Activated T-helper 1 cell treated with Interleukin-2 at 50 U/mL for 16 hours (primary cell): ENCODE measurements at places on chromosomes 2 and 18.

DNA sequence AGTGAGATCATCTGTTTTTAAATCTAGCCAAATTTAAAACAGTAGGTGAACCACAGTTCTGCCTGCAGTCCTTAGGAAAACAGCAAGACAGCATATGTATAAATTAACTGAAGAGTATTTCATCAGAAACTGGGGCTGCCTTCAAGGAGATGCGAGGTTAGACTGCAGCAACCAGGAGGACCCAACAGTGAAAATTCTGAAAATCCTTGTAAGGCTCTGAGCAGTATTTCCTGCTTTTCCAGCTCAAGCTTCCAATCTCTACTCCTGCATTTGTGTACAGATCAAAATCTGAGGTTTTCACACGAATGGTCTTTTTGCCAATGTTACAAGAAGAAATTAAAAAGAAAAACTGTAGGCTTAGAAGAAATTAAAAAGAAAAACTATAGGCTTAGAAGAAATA lies 43.7 kb downstream of the CERKL start:
- no peak for DNase-seq

DNA sequence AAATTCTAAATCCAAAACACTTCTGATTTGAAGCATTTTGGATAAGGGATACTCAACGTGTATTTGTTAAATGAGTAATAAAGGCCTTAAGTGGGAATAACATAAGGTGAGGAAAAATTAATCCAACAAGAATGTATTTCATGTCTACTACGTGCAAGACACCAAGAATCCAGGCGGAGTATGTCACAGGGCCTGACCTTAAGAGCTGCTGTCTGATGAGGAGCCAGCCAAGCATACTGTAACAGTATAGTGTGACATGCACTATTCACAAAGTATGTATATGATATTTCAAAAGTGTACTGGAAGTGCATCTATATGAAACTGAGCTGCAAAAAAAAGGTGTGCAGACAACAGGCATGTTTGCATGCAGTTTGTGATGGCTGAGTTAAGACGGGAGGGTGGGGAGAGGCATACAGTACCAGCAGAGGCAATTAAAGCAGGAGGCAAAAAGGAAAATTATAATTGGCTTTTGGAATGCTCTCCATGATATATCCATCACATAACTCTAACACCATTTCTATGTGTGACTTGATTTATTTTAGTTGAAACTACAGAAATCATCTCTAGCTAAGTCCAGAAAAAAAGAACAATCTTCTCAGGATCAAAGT lies 18.2 kb downstream of the IWS1 start:
- no peak for DNase-seq

DNA sequence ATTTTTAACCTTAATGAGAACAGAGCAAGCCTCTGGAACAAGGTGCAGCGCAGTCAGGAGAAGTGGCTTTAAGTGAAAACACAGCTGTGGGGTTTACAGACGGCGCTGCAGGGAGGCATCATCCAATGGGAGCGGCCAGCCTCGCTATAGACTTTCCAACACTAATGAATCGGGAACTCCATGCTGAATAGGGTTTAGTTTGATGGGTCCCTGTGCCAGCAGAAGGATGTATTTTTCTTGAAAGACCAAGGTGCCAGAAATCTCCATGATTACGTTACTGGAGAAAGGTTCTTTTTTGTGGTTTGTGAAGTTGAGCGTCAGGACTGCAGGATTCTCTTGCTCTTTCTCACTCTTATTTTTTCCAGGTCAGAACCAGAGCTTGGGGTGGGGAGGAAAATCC lies 87.9 kb upstream of the ALPP start:
- DNase-seq, result no peak

DNA sequence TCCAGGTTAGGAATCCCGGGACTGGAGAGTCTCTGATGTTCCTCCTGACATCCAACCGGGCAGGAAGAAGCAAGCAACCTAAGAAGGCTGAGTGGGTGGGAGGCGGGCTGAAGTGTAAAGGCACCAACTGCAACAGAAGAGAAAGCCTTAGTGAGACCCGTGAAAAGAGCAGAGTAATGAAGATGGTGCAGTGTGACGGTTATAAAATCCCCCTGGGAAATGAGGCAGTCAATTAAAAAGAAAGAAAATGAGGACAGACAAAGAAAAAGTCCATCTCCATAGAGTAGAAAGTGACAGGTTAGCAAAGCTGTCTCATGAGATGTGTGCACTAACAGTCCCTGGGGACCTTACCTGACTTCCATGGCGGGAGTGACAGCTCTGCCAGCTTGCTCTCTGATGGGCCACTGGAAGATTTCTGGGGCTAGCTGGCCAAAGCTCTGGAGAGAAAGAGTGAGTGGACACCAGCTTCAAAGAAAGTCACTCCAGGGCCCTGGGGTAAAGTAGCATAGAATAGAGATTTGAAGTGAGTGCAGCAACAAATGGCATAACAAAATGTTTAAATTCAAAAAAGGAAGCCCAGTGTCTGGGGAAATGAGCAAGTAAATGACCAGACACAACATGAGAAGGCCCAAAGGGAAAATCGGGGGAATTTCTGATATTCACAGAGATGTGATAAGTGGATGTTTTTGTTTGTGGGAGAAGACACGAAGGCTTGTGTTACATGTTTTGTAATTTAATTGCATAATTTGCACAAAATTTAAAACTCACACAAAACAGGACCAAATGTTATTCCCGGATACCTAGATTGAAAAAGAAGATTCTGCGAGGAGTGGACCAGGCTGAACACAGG lies 44.1 kb upstream of the IGFBP2 start:
- no peak for DNase-seq

- no peak for DNase-seq
Measured at GRCh38 chr2:25492726-25493125, 151.0 kb upstream of the DNMT3A start.

DNA sequence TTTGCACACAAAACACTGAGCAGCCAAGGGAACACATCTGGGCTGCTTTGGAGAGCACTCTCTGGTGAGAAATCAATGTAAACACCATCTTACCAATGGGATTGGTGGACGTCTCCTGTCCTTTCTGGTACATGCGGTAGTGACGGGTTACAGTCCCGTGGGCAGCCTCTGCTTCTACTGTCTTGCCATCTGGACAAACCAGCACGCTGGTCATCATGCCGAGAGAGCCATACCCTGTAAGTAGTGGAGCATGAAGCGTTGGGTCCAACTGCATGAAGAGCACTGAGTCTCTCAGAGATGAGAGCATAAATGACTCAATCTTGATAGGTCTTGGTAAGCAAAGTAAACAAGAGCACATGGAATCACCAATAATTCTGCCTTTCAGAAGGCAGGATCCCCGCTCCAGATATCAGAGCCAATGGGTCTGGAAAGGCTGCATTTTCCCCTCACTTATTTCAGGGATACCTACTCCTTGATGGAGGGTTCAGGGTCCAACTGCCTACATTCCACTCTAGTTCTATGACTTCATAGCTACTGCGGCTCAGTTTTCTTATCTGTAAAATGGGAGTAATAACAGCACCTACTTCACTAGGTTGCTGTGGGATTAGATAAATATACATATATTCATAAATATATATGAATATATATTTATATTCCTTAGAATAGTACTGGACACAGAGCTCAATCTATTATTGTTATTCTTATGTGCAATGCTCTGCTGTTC lies 14.9 kb downstream of the IDH1 start:
- no peak for DNase-seq

DNA sequence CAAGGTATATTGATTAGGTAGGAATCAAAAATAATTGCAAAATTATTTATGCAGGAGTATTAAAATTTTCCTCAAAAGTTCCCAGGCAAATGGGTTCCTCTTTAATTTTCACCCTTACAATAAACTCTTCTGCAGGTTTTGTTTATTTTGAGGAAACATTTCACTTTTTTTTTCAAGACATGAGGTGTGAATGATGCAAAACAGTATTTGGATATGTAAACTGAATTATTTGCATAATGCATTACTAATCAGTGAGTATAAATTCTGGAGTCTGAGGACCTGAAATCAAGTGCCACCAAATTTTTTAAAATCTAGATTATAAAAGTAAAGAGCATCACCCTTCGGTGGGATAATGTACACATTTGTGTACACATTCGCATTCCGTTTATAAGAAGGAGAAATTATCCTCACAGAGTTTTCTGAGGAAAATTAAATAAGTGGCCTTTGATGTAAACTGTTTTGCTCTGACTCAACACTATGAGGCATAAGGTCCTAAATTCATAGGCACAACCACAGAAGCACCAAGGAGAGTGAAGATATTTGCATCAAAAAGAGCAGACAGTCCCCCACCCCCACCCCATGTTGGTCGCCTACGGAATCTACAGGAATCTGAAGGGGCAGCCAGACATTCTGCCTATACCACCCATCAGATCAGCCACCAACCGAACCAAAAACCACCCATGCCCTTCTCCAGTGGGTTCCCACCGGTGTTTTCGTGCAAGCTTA lies 33.1 kb downstream of the BCL11A start:
- DNase-seq, result no peak

DNA sequence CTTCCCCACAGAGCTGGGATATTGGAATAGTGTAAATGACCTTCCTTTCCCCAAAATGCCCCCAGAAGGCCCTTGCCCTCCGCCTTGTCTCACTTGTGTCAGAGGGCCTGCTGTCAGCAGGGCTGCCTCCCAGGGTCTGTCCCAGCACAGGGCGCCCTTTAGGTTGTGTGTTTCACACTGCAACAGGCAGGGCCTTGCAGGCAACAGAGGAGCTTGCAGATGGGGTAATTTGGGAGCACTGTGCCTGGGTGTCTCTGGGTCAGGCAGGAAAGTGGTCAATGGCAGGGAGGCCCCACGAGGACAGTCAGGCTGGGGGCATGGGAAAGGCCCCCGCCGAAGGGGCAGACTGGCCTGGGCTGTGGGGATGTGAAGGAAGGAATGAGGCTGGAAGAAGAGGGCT lies 130.7 kb downstream of the ASB1 start:
- no peak for DNase-seq
